ENCODE measurements at places on chromosomes 6 and 20.

- no peak for DNase-seq
These were observed 82.7 kb upstream of the TOP1 start for GRCh38 chr20:40945754-40946450.

DNA sequence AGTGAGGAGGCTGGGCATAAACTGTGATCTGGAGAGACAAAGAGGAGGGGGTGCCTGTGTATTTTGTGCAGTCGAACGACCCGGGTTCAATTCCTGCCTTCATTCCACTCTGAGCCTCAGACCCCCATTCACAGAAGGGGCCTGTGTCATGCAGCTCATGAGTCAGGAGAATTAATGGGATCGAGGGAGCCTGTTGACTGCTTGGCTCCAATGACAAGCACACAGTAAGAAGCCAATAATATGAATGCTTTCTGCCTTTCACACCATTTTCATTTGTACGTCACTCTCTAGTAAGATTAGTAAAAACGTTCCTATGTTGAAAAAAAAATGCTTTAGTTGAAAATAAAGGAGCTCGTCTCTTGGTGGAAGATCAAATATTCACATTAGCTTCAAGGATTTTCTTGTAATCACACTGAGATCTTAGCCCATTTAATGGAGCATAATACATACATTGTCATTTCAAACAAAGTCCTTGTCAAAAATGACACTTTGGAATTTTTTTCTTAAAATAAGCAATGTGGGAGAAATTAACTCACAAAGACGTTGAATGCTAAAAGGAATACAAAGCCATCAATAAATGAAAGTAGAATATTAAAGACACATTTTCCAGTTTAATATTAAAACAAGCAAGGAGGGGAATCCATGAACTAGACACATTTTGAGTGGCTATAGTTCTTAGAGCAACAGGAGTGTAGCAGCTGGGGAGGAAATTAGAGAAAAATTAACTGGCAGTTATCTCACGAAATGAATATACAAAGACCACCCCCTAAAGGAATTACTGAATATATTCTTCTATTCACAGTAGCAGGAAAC lies 246.7 kb upstream of the AFDN start:
- DNase-seq = no peak

DNA sequence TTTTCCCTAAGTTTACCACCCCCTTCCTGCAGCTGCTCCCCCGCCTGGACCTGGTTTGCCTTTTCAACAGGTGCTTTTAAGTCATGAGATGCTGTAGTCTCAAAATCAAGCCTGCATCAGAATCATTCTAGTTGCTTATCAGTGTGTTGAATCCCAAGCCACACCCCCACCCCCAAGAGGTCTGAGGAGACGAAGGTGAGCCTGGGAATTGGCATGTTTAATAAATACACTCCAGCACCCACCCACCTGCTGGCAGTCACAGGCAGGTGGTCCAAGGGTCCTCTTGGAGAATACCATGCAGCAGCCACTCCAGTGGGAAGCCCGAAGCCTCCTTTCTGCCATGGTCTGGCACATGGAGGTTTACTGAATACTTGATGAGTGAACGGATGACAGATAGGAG lies 1.1 kb upstream of the ADIG start:
- DNase-seq = no peak

- no peak for DNase-seq
These were observed 378.6 kb downstream of the CBLN4 start for GRCh38 chr20:55626716-55627115.

- DNase-seq = no peak
These were observed 351.7 kb upstream of the ARID1B start for GRCh38 chr6:156425359-156426020.

GRCh38 chr6:30613251-30614043 lies 3.6 kb downstream of the PPP1R10 start:
- DNase-seq = no peak

Measured in cortex of kidney (tissue), 1 donor.